ENCODE measurements at places on chromosomes 1 and 21.
A peak's percentile ranks its signal among the peaks of the same experiment; 100 is the strongest.

GRCh38 chr1:181151378-181152326 is 63.2 kb downstream of the IER5 start:
- peak; percentile 67 for DNase-seq

- DNase-seq, result peak; percentile 81
Observed at GRCh38 chr1:27011058-27011764, 1.4 kb downstream of the TENT5B start.

DNA sequence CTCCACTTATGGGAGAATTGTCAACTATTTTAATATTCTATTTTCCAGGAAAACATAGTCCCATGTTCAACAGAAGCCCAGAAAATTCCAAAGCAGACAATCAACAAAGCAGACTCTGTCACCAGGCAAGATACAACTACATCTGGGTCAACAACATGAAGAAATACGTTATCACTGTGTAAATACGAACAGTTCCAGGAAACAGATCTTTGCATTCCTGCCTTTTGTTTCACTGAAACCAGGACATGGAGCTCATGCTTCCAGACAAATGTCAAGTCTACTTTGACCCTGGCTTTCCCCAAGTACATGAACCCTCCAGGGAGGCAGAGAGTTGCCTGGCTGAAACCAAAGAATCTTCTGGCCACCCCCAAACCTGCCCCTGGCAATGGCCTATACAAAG is 106.7 kb downstream of the SETD4 start:
- DNase-seq, result peak; percentile 14

DNA sequence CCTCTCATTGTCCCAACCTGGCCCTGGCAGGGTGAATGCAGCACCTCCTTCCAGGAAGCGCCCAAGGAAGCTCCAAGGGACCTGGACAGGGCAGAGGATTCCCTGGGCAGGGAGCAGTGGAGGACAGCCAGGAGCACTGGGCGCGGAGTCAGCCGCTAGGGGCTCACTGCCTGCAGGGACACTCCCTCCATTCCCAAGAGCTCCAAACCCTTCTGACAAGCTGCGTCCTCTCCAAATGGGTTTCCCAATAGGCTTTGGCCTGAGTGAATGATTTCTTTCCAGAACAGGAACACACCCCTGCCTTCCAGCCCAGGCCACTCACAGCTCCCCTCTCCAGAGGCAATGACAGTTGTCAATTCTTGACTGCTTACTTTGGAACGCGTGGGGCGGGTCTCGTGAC is 128.5 kb upstream of the EDN2 start:
- peak; percentile 48 for DNase-seq

DNA sequence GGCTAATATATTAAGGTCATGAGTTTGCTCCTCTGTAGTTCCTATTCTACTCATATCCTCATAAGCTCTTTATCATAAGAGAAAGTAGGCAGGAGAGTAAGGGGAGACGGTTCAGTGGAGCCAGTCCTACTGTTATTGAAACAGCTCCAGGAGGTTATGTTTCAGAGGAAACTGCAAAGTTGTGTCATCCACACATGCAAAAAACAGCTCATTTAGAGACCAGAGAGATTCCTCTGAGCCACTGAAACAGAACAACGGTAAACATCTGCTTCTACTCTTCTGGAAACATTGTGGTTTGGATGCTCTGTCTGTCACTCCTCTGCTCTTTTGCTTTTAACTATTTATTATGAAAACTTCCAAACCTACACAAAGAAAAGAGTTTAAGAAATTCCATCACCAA is 66.3 kb upstream of the PPP2R5A start:
- peak; percentile 82 for DNase-seq

DNA sequence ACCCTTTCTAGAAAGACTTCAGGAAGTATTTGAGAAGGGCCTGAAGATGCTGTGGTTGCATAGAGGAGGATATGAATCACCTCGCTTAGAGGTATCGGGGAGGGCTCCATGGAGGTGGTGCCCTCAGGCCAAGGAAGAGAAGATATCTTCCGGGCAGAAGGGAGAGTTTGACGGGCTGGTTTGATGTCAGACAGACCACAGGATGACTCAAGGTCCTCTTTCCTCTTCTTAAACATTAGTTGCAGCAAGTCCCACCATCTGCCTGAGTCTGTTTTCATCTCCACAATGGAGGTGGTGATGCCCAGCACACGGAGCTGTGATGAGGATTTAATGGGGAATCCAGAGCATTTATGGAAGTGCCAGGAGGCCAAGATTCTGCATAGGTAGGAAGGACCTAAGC is 25.1 kb upstream of the RUNX3 start:
- peak; percentile 42 for DNase-seq

DNA sequence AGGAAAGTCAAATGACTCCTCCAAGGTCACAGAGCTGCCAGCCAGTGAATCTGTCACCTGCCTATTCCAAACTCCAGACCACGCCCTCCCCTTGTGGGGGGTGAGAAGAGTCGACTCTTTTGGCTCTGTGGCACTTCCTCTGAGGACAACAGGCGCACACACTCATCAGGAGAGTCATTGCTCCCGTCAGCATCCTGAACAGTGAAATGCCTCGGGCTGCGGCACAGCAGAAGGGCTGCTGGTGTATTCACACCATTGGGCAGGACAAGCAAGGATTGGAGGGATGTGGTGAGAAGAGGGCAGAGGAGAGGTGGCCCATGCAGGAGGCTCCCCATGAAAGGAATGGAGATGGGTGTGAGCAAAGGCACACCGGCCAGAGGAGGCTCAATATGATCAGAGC is 239.0 kb downstream of the TOMM20 start:
- no peak for DNase-seq

DNA sequence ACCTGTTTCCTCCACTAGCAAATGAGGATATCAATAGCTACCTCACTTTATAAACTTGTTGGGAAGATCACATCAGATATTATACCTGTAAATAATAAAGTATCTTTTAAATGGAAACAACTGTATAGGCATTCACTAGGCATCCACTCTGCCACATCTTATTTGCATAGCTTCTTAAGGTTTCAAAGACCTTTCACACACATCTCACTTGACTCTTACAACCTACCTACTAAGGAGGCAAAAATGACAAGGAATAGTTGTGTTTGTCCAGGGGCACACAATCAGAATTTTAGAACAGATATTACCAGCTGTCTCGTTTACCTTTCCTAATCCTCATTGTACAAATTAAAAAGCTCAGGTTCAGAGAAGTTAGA is 51.5 kb downstream of the VANGL2 start:
- no peak for DNase-seq

DNA sequence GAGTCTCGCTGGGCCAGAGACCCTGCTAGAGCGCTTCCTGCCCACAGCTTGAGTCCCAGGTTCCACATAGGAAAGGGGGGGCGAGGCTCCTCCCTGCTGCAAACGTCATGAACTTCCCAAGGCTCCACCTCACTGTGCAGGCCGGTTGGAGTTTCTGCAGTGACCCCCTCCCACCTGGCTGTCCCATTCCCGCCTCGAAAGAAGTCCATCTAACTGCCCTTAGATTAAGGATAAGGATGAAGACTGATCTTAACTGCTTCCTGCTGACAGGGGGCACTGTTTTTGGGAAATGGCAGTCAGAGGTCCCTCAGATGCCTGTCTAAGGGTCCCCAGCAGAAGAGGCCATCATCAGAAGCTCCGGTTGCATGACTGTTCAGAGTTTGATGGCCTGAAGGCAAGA is 62.7 kb downstream of the STUM start:
- no peak for DNase-seq

DNA sequence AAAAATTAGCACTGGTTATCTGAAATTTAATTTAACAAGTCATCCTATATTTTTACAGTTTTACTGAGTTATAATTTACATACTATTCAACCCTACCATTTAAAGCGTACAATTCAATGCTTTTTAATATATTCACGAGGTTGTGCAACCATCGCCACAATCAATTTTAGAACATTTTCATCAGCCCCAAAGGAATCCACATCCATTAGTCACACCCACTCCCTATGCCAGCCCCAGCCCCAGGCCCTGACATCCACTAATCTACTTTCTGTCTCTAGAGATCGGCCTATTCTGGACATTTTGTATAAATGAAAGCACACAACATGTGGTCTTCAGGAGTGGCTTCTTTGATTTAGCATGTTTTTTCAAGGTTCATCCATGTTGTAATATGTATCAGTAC is 134.7 kb downstream of the PSMG1 start:
- DNase-seq, result no peak

- DNase-seq, result no peak
Observed at GRCh38 chr1:116110567-116111523, at the start of gene MAB21L3. Gene MAB21L3, plus strand, starts transcription at chr1:116111399. Its CDS starts 1,217 bp downstream, at chr1:116112616.

GRCh38 chr1:15334995-15335394 is 74.7 kb upstream of the EFHD2 start:
- DNase-seq, result no peak

DNA sequence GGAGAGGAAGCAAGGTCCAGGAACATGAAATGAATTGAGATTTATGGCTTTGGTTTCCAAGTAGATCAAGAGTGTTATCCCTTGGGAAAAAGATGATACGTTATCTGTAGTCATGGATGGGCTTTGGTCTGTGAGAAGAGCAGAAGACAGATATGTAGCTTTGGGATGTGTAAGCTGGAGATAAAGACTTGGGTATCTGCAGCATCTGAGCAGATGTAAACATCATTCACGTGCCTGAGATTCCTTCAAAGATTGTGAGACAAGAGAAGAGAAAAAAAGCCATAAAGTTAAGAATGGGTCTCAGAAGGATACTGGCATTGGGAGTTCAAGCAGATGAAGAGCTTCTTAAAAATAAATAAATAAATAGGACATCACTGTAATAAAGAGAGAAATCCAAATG is 217.8 kb downstream of the PTPRC start:
- DNase-seq, result no peak

DNA sequence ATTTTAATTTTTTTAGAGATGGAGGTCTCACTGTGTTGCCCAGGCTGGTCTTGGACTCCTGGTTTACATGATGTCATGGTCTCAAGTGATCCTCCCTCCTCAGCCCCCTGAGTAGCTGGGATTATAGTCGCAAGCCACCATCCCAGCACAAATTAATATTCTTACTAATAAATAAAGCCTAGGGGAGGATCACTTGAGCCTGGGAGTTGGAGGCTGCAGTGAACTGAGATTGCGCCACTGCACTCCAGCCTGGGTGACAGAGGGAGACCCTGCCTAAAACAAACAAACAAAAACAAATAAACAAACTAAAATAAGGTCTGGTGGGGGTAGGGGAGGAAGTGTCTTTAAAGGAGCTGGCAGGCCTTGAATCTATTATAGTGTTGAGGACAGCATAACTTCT is 8.7 kb upstream of the GADD45A start:
- DNase-seq, result no peak

DNA sequence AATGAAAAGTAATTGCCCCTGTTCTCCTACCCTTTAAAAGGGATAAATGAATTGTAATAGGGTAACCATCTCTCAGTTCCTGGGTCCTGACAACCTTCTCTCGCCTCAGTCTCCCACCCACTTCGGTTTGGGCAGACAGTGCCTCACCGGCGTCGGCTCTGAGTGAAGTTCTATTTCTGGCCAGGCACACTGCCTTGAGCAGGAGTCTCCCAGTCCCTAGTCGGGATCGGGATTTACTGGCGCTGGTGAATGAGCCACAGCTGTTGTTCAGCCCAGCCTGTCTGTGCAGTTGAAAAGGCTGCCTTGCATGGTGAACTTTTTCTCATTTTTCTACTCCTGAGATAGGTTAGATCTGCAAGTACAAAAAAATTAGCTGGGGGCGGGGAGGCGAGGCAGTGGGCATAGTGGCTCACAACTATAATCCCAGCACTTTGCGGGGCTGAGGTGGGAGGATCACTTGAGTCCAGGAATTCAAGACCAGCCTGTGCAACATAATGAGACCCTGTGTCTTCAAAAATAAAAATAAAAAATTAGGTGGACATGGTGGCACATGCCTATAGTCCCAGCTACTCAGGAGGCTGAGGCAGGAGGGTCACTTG is 7.4 kb downstream of the PLEKHM2 start:
- peak; percentile 33 for DNase-seq

DNA sequence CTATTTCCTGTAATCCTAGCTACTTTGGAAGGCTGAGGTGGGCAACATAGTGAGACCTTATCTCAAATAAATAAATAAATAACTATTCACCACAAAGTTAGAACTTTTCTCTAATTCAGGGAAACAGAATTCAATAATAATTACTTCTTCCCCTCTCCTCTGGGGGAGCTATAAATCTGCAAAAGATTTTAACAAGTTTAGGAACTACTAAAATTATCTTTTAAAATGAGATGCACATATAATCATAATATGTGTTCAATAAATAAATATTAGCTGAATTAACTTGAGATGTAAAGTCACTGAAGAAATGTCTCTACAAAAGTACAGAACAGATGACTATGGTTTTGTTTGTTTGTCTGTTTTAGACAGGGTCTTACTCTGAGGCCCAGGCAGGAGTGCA is 14.1 kb downstream of the WDR47 start:
- no peak for DNase-seq

- DNase-seq, result no peak
Observed at GRCh38 chr1:104787866-104788510, 1038.3 kb downstream of the AMY1C start.

DNA sequence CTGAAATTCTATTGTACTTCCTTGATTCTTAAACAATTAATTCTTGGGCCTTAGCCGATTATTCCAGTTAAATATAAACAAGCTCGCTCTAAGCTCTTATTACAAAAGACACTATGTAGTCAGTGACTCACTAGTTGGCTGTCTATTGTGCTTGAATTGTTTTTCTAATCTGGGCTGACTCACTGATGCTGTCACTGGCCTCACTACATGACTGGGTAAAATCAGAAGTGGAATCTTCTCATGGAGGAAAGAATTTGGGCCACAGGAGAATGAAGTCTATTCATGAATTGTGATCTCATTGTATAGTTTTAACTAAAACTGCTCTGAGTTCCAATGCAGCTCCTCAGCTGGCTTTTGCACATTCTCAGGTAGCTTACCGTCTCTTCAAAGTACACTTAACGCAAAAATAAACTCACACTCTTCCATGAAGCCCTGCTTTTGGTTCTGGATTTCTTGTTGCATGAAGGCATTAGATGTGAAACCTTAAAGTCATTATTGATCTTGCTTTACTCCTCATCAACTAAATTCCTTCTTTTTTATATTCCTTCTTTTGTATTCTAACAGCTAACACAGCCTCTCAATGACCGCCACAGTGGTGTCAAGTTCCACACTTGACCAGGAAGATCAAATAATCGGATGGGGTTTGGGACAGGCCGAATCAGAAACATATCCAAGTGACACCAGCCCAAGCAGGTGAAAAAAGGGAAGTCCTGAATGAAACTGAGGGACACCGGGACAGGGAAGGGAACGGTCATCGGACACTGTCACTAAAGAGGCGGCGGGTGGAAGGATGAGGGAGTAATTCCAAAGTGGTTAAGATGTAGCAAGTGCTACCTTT is 80.9 kb upstream of the LBR start:
- DNase-seq, result peak; percentile 88

GRCh38 chr1:232510367-232511110 is 119.4 kb downstream of the SIPA1L2 start:
- no peak for DNase-seq

DNA sequence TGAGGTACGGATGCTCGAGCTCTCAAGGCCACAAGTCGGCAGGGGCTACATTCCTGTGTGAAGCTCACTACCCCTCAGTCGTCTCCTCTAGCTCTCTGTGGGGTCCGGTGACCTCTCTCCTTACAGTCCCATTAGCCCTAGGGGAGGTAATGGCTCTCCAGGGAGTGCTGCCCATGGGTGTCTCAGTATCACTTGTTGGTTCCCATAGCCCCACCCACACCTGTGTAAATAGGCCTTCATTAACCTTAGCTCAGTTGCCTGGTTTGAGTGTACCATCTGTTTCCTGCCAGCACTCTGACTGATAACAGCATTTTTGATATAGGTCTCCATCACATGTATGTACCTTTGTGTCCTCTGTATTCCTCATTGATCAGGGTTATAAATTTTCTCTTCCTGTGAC is 133.2 kb upstream of the KCNJ15 start:
- no peak for DNase-seq
